ENCODE measurements at places on chromosomes 7 and 10. TPM values are rescaled to one million over a fixed set of nuclear protein-coding genes. Genes with fewer than 3 reads are reported as not detected.

DNA sequence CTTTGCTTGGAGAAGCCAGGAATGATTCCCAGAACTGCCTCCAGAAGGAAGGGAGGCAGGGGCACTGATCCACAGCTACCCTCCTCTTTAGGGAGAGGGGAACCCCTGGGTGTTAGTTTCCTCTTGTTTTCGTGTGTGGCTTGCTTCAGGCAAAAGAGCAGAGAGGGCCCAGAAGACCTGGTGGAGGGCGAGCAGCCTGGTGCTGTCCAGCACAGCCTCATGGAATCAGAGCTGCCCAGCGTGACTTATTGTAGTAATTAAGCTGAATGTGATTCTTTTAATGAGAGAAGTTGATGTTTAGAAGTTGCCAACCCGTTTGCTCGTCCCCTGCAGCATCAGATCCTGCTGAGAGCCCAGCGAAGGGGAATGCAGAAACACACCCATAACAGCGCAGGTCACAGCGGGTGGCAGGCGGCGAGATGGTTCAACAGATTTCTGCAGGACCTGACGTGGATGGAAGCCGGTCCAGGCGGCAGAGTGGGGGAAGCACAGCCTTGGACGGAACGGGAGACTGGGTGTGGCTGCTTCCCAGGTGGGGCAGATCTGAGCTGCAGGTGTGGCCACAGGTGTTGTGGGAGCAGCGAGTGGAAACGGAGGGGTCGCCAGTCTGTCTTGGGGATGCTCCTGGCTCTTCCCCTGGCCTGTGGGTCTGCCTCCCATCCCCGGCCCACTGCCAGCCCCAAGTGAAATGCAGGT is 53.7 kb upstream of the SHH start:
- no peak for DNase-seq

DNA sequence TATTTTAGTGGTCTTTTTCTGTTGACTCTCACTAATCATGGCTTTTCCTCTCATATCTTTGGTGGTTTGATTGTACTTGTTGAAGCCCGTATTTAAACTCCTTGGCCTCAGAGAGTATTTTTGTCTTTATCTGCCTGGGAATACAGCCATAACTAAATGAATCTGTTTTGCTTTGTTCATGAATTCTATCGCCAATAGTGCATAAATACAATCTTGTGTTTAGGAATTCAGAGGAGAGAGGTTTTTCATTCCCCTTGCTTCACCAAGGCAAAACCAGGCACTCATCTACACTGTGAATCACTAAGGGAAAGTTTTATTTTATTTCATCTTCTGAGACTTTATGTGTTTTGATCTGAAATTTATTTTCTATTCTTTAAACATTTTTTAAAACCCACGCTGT is 152.7 kb downstream of the BICC1 start:
- DNase-seq = no peak

GRCh38 chr10:72802763-72803505 is 90.6 kb upstream of the OIT3 start:
- DNase-seq = no peak

DNA sequence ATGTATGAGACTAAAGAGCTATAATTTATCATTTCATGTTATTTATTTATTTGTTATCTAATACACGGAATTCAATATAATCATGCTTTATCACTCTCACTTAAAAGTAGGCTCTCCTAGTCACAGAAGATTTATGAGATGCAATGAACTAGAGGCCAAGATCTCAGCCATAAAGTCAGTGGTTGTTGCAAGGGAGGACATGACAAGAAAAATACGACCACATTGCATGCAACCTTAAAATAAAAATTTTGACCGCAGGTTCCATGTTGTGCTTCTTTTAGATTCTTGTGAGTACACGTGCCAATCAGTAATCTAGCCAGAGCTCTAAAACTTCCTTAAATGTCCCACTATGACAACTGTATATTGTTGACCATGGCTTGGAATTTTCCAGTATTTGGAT is 75.9 kb upstream of the SP8 start:
- no peak for DNase-seq

DNA sequence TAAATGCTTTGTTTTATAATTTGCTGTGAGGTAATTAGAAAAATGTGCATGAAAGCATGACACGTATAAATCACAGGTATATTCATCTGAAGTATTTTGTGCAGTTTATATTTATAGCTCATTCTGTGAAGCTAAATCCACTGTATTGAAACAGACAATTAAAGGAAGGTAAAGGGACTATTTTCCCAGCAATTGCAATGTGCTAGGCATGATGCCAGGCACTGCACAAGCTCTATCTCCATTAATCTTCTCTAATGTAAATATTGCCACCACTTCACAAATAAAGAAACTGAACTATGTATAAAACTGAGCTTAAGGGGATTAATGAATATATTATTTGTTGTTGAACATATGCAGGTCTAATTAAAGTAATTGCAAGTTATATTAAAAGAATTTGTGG is 1012.5 kb downstream of the NRG3 start:
- no peak for DNase-seq

- peak; percentile 81 for DNase-seq
These were observed 14.0 kb upstream of the GTPBP4 start for GRCh38 chr10:974038-974784.

GRCh38 chr7:92987095-92987494 is 130.7 kb downstream of the SAMD9 start:
- no peak for DNase-seq

- no peak for DNase-seq
These were observed 170.8 kb downstream of the DNAJC1 start for GRCh38 chr10:21832821-21833130.

DNA sequence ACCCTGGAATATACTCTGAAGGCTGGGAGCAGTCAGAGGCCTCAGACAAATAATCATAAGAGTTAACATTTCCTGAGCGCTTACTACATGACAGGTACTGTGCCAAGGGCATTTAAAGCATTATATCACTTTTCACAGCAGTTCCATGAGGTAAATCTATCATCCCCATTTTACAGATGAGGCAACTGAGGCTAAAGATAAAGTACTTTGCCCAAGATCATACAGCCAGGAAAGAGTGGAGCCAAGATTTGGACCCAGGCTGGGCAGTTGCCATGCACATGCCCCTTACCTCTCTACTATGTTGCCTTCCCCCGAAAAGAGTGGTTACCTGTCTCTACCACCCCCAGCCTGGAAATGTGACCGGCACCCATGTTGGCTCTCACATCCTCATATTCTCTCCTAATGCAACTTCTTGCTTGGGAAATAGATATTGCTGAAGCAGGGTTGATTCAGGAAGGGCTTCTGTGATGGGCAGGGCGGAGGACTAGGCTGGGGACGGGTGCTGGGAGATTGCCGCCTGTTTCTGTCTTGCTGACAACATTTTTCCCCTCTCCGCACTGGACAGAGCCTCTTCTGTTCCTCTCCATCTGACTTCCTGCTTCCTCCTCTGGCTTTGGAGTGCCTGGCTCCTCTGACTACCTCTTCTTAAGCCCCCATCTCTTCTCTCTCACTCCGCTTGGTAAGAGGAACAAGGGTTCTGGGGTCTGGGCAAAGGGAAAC is 13.8 kb downstream of the SMO start:
- DNase-seq = no peak

DNA sequence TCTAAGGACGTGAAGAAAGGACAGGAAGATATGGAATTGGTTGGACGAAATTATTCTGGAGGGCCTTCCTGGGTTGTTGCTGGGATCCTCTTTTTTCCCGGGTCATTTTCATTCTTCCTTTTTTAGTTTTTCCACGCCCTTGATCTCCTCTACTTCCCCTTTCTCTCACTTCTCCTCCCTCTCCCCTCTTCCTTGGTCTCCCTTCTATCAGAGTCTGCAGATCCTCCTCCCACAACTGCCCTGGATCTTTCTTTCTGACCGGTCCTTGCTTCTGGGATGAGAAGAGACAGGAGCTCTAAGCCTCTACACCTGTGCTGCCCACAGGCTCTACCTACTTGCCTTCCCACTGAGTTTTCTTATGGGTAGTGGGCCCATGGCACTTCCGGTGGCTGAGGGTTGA is 103.7 kb upstream of the RELN start:
- no peak for DNase-seq

DNA sequence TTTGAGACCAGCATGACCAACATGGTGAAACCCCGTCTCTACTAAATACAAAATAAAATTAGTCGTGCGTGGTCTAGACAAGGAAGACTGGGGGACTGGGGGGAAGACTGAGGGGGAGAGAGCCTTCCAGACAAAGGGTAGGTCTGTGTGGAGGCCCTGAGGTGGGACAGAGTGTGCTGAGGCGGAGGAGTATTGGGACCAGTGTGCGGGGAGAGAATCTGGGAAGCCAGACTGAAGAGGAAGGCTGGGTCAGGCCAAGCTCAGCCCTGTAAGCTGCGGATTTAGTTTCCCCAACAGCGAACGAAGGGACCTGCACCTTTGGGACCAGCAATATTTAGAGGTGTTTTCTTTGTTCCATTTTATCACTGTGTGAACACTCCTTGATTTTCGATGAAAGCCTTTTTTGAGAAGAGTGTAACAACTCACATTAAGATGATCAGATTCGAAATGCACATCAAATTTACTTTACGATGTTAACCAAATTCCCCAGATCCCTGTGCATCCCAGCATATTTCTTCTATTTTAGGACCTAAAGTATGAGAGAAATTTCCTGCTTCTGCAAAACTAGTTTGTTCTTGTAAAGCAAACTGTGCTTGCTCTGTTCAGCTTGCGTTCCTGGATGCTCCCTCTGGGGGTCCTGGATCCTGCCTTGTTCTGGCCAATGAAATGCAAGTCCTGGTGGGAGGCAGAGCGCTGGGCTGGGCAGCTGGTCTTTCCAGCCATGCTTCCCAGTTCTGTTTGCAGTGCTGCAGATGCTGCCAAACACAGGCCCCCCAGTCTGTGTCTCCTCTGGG is 39.4 kb downstream of the PLAU start:
- no peak for DNase-seq

DNA sequence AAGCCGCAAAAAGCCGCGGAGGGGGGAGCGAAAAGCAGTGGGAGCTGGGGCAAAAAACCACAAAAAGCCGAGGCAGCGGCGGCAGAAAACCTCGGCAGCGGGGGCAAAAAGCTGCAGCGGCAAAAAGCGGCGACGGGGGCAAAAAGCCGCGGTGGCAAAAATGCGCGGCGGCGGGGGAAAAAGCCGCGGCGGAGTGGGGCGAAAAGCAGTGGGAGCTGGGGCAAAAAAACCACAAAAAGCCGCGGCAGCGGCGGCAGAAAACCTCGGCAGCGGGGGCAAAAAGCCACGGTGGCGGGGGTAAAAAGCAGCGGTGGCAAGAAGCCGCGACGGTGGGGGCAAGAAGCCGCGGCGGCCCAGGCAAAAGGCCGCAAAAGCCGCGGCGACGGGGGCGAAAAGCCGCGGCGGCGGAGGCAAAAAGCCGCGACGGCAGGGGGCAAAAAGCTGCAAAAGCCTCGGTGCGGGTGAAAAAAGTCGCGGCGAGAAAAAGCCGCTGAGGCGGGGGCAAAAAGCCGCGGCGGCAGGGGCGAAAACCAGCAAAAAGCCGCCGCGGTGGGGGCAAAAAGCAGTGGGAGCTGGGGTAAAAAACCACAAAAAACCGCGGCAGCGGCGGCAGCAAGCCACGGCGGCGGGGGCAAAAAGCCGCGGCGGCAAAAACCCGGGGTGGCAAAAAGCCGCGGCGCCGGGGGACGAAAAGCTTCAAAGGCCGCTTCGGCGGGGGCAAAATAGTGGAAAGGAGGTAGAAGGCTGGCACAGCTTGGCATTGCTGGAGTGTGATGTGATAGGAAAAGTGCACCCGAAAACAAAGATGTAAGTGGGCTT is 135.9 kb downstream of the ZNF92 start:
- no peak for DNase-seq

GRCh38 chr10:80530816-80531215 is 6.9 kb upstream of the SH2D4B start:
- DNase-seq = no peak

GRCh38 chr10:19505320-19506312 is 310.6 kb upstream of the PLXDC2 start:
- no peak for DNase-seq

- no peak for DNase-seq
These were observed 265.6 kb upstream of the FOXK1 start for GRCh38 chr7:4416396-4417056.

DNA sequence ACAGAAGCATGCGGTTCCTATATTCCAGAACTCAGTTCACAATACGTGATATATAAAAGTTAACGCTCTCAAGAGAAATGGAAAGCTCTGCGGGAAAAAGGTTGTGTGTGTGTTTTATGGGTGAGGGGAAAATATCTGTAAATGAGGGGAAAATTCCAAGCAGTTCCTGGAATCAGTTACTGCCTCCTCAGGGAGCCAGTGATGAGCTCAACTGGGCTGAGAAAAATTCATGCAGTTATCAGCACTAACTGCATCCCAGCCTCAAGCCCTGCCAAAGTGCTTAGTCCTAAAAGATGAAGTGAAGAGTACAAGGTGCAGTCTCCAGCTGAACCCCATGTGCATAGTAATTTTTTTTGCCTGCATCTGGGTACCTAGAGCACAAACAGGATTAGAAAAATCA is 191.9 kb downstream of the CDK14 start:
- no peak for DNase-seq

DNA sequence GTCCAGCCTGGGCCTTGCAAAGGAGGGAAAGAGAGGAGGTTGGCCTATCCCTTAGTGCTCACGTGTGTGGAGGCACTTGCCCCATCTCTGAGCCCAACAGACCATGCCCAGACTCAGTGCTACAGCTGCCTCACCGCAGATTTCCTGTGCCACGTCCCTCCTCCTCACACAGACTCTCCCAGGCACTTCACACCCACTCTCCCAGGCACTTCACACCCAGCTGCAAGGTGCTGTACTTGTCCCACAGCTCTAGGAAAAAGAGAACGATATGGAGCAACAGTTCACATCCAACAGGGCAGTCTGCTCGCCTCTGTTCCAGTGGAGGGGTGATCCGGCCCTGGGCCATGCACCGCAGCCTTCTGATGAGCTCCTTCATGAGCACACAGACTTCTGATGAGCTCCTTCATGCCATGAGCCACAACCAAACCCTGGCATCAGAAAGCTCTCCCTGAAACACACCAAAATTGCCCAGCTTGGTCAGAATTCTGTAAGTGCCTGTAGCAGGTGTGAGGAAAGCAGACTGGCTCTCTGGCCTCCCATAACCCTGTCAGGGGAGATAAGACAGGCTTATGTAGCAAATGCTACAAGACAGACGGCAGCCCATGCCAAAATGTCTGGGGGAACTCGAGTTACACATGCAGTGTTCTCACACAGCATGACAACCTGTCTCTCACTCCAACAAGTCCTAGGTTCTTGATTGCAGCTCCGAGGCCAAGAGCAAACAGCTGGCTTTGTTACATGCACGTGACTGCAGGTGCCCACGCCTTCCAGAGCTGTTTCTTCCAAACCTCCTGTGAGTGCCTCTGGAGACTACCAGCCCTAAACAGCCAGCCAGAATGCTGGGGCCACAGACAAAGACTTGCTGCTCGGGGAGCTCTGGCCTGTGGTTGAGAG is 348.5 kb downstream of the GRID1 start:
- DNase-seq = no peak

GRCh38 chr10:106182542-106182941 is 982.0 kb downstream of the SORCS1 start:
- no peak for DNase-seq

GSDME gene
- total RNA-seq = 30.0 TPM

CHST3 gene
- total RNA-seq = 18.7 TPM

PNLIPRP2 gene
- total RNA-seq = 0.95 TPM

FKBP9 gene
- 41.5 TPM for total RNA-seq

NOS3 gene
- total RNA-seq = 4.8 TPM

GIMAP8 gene
- not detected for total RNA-seq

CPA2 gene
- not detected for total RNA-seq

ASL gene
- 71.4 TPM for total RNA-seq

ITPRID1 gene
- total RNA-seq = not detected
